ENCODE measurements at places on chromosomes 16 and 17. TPM values are rescaled to one million over a fixed set of nuclear protein-coding genes. Genes with fewer than 3 reads are reported as not detected.
A peak's percentile ranks its signal among the peaks of the same experiment; 100 is the strongest.

GRCh38 chr16:70694868-70695218, 9.0 kb upstream of the MTSS2 start:
- H3K4me1 ChIP-seq = no peaks in the 10 kb centered on the region
- H3K27me3 ChIP-seq = no peaks in the 10 kb centered on the region
- H3K27ac ChIP-seq = no peak overlapping the region
- DNase-seq = no peak

- no peaks in the 10 kb centered on the region for H3K27me3 ChIP-seq
- no peaks in the 10 kb centered on the region for H3K36me3 ChIP-seq
- DNase-seq = no peak
- peaks cover 13% of the 10 kb centered on the region for H3K4me1 ChIP-seq
- no peak overlapping the region for H3K4me3 ChIP-seq
Measured at GRCh38 chr16:10312784-10313724, 72.8 kb upstream of the ATF7IP2 start.

GRCh38 chr16:24491731-24492130, 47.6 kb upstream of the RBBP6 start:
- no peak overlapping the region for H3K4me3 ChIP-seq
- no peak overlapping the region for H3K27ac ChIP-seq
- no peaks in the 10 kb centered on the region for H3K36me3 ChIP-seq
- no peaks in the 10 kb centered on the region for H3K4me1 ChIP-seq
- DNase-seq = no peak

- no peak for DNase-seq
- no peaks in the 10 kb centered on the region for H3K4me1 ChIP-seq
- H3K36me3 ChIP-seq = no peaks in the 10 kb centered on the region
- H3K27ac ChIP-seq = no peak overlapping the region
- H3K4me3 ChIP-seq = no peak overlapping the region
- no peaks in the 10 kb centered on the region for H3K27me3 ChIP-seq
Measured at GRCh38 chr16:22970209-22970865, 156.4 kb downstream of the HS3ST2 start.

DNA sequence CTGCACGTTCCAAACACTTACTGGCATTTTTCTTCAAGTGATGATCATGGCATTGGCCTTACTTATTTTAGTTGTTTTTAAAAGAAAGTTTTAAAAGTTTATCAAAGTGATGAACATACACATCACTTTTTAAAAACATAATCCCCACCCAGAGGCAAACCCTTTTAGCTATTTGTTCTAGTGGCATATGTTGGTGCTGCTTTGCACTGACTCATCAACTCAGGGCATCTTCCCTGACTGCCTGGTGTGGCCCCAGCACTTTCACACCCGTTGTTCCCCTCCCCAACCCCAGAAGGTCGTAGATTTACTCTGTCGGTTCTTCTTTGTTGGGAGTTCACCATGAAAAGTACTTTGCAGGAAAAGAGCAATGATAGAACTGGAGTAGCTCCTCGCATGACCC, 161.3 kb downstream of the RPTOR start:
- no peak overlapping the region for H3K27ac ChIP-seq
- peaks cover 8% of the 10 kb centered on the region for H3K4me1 ChIP-seq
- H3K27me3 ChIP-seq = no peaks in the 10 kb centered on the region
- H3K4me3 ChIP-seq = no peak overlapping the region
- H3K36me3 ChIP-seq = no peaks in the 10 kb centered on the region
- DNase-seq = no peak

- no peaks in the 10 kb centered on the region for H3K27me3 ChIP-seq
- H3K4me1 ChIP-seq = no peaks in the 10 kb centered on the region
- H3K36me3 ChIP-seq = no peaks in the 10 kb centered on the region
- DNase-seq = no peak
- H3K4me3 ChIP-seq = no peak overlapping the region
Measured at GRCh38 chr16:87369796-87370719, 13.5 kb downstream of the FBXO31 start.

DNA sequence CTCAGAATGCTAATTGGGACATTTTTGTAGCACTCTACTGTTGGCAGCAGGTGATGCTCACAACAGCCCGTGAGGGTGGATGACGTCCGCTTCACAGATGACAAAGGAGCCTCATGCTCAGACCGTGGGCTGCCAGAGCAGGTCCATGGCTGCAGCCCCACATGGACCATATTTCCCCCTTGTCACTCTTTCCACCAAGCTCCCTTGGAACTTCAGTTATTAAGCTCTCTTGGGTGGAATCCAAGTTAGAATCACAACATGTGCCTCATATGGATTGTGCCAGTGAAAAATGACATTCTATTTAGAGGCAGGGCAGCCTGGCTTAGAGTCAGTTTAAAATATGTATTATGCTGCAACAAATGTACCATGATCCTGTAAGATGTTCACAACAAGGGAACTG, 33.2 kb upstream of the STH start:
- no peak overlapping the region for H3K27ac ChIP-seq
- no peak overlapping the region for H3K4me3 ChIP-seq
- DNase-seq = no peak
- no peaks in the 10 kb centered on the region for H3K27me3 ChIP-seq
- H3K4me1 ChIP-seq = no peaks in the 10 kb centered on the region

GRCh38 chr17:70169709-70170597, 621 bp downstream of the KCNJ2 start:
- H3K4me1 ChIP-seq = peaks cover 8% of the 10 kb centered on the region
- no peaks in the 10 kb centered on the region for H3K36me3 ChIP-seq
- no peaks in the 10 kb centered on the region for H3K27me3 ChIP-seq
- no peak for DNase-seq
- peak overlapping the region; percentile 37 for H3K4me3 ChIP-seq

DNA sequence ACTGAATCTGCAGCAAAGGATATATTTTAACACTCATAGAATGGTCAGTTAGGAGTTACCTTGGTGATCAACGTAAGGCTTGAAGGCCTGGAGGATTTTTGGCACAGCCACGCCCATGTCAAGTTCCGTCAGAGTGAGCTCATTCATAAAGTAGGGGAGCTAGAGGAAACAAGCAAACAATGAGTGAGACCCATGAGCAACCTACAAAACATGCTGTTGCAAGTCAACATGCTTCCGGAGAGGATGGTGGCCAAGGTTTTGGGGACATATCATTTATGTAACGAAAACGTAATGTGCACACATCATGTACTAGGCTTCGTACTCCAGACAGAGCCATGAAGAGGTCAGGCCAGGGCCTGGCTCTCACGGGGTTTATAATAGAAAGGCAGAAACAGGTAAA, 41.1 kb upstream of the ERN1 start:
- H3K4me3 ChIP-seq = no peak overlapping the region
- H3K27ac ChIP-seq = no peak overlapping the region

- no peaks in the 10 kb centered on the region for H3K27me3 ChIP-seq
- no peak overlapping the region for H3K27ac ChIP-seq
- H3K4me3 ChIP-seq = no peak overlapping the region
- no peaks in the 10 kb centered on the region for H3K36me3 ChIP-seq
- H3K4me1 ChIP-seq = no peaks in the 10 kb centered on the region
Measured at GRCh38 chr17:41052566-41052965, 2.5 kb downstream of the KRTAP2-2 start.

DNA sequence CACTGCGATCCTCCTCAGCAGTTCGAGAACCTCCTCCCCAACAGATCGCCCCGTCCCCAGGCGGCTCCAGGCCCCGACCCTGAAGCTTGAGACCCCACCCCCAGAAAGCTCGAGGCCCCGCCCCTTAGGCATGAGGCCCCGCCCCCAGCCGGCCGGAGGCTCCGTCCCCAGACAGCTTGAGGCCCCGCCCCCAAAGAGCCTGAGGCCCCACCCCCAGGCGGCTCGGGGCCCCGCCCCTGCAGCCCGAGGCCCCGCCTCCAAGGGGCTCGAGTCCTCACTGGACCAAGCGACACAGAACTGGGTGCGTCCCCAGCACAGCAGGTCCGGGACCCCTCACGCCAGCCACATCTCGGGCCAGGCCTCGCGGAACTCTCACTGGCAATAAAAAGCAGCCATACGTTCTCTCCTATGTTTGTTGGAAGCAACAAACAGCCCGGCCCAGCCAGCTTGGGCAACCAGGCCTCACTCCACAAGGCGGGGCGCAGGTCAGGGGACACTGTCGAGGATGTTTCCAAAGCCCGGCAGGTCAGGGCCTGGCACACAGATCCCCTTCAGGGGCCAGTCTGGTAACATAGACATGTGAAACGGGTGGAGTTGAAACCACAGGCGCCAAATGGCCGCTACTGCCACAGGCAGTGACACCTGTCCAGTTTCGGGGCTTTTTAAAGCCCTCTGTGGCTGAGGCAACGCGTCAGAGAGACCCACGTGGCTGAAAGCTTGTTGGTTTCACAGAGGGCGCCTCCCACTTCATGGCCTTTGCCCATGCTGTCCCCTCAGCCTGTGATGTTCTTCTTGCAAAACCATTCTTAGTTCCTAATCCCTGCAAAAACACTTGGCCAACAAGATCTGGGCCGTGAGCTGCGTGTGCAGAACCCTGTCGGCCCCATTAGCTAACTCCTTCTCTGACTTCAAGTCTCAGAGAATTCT, 224.2 kb downstream of the PARN start:
- H3K27ac ChIP-seq = no peak overlapping the region
- no peaks in the 10 kb centered on the region for H3K4me1 ChIP-seq
- no peak for DNase-seq
- no peaks in the 10 kb centered on the region for H3K36me3 ChIP-seq
- H3K4me3 ChIP-seq = no peak overlapping the region
- no peaks in the 10 kb centered on the region for H3K27me3 ChIP-seq

GRCh38 chr17:40538936-40539705, 26.2 kb downstream of the CCR7 start:
- no peak for DNase-seq
- H3K4me1 ChIP-seq = peaks cover 51% of the 10 kb centered on the region
- no peaks in the 10 kb centered on the region for H3K36me3 ChIP-seq
- H3K4me3 ChIP-seq = no peak overlapping the region

- H3K4me3 ChIP-seq = no peak overlapping the region
- H3K27ac ChIP-seq = no peak overlapping the region
- no peaks in the 10 kb centered on the region for H3K36me3 ChIP-seq
- DNase-seq = no peak
Measured at GRCh38 chr17:68401288-68401687, 56.0 kb downstream of the WIPI1 start.

GRCh38 chr16:58461640-58462039, 38.3 kb upstream of the NDRG4 start:
- DNase-seq = no peak
- no peaks in the 10 kb centered on the region for H3K27me3 ChIP-seq
- H3K27ac ChIP-seq = no peak overlapping the region
- no peak overlapping the region for H3K4me3 ChIP-seq
- no peaks in the 10 kb centered on the region for H3K36me3 ChIP-seq

DNA sequence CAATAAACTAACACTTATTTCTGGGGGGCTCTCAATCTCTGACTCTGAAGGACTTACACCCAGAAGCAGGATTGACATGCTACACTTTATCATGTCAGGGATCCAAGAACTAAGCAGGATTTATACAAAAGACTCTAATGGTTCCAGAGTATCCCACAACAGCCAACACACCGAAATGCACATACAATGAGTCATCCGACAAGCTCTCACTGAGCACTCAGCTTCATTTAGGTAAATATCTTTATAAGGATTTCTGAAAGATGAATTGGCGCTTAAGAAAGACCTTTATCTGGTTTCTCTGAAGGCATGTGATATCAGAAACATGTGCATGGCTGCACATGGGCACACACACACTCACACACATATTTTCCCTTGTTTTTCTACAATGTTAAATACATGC, 77.2 kb downstream of the TOX3 start:
- no peak overlapping the region for H3K4me3 ChIP-seq
- peaks cover 6% of the 10 kb centered on the region for H3K4me1 ChIP-seq
- H3K36me3 ChIP-seq = no peaks in the 10 kb centered on the region

- no peaks in the 10 kb centered on the region for H3K36me3 ChIP-seq
- no peaks in the 10 kb centered on the region for H3K27me3 ChIP-seq
- no peak overlapping the region for H3K4me3 ChIP-seq
- no peak overlapping the region for H3K27ac ChIP-seq
- no peak for DNase-seq
Measured at GRCh38 chr17:11880714-11881113, 116.6 kb downstream of the ZNF18 start.

DNA sequence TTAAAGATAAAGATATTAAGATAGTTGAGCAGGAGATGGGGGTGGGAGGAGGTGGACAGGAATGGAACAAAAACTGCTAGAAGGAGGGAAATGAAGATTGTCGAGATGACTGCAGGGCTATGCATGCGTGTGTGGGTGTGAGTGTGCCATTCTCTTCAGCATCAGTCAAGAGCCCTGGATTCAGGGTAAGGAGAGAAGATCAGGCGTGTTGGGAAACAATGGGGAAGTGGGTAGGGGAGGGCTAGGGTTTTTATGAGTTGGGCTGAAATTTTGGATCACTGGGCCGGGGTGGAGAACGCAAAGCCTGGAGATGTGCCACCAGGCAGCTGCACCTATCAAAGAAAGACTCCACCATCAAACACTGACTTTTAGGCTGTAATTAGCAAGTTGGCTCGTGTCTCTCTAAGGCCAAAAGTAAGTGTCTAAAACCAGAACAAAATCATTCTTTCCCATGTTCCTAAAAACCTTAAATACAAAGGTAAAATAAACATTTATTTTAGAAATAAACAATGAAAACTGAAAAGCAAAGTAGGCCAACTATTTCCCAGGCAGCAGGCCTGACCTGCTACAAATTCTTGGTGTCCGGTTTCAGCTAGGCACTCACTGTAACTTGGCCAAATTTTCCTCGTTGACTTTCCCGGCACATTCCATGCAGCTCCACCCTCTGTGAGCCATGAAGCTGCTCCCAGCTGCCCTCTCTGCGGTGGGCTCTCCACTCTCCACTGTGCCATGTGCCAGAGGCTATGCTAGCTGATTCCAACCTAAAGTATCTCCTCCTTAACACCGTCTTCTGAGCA, 4.2 kb downstream of the CDRT4 start:
- no peaks in the 10 kb centered on the region for H3K36me3 ChIP-seq
- no peak for DNase-seq
- H3K4me3 ChIP-seq = no peak overlapping the region

GRCh38 chr17:77726549-77727006, 231.9 kb upstream of the TNRC6C start:
- no peaks in the 10 kb centered on the region for H3K27me3 ChIP-seq
- no peak for DNase-seq
- H3K27ac ChIP-seq = no peak overlapping the region
- no peak overlapping the region for H3K4me3 ChIP-seq
- H3K36me3 ChIP-seq = no peaks in the 10 kb centered on the region
- no peaks in the 10 kb centered on the region for H3K4me1 ChIP-seq

- H3K36me3 ChIP-seq = no peaks in the 10 kb centered on the region
- H3K27ac ChIP-seq = no peak overlapping the region
- no peak for DNase-seq
- H3K4me1 ChIP-seq = peaks cover 8% of the 10 kb centered on the region
Measured at GRCh38 chr17:53141731-53142130, 681.0 kb upstream of the KIF2B start.

- no peak overlapping the region for H3K27ac ChIP-seq
- no peak for DNase-seq
- H3K4me1 ChIP-seq = no peaks in the 10 kb centered on the region
Measured at GRCh38 chr16:25713785-25714570, 22.2 kb downstream of the HS3ST4 start.

EPN3 gene
- 11.9 TPM for total RNA-seq

GCGR gene
- 0.52 TPM for total RNA-seq

SLC5A11 gene
- total RNA-seq = not detected

ALDH3A1 gene
- 1.8 TPM for total RNA-seq

MAF gene
- total RNA-seq = 31.3 TPM

PRSS22 gene
- 3.6 TPM for total RNA-seq

CA5A gene
- total RNA-seq = not detected

GPR179 gene
- total RNA-seq = not detected

SMIM36 gene
- not detected for total RNA-seq

MYH1 gene
- not detected for total RNA-seq

CDH13 gene
- total RNA-seq = 2.9 TPM

Data from body of pancreas (tissue), 4 donors.